Naive B cell (primary cell): ENCODE measurements at places on chromosomes 5 and 9. TPM values are rescaled to one million over a fixed set of nuclear protein-coding genes. Genes with fewer than 3 reads are reported as not detected.
A peak's percentile ranks its signal among the peaks of the same experiment; 100 is the strongest.

Gene CER1
- not detected for polyA plus RNA-seq

- no peak for DNase-seq
- no peaks in the 10 kb centered on the region for H3K36me3 ChIP-seq
- no peak overlapping the region for H3K27ac ChIP-seq
- H3K27me3 ChIP-seq, result peaks cover 47% of the 10 kb centered on the region
These were observed 5.6 kb downstream of the MYO10 start for GRCh38 chr5:16930496-16930895.

DNA sequence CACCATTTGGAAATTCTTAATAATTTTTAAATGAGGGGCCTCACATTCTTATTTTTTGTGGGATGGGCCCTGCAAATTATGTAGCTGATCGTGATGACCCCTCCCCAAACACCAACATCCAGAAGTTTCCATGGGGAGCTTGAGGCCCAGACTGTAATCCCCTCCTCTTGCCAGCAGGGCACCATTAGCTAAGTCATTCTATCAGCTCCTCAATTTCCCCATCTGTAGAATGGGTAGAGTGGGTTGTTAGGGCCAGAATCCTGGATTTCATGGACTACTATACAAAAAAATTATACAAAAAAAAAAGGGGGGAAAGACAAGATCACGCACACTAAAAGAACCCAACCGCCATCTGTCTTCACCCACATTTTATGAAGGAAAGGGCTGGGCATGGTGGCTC lies 38.4 kb downstream of the SHB start:
- peaks cover 8% of the 10 kb centered on the region for H3K27me3 ChIP-seq
- peaks cover 10% of the 10 kb centered on the region for H3K4me1 ChIP-seq
- H3K36me3 ChIP-seq, result no peaks in the 10 kb centered on the region
- peak overlapping the region; percentile 25 for H3K4me3 ChIP-seq
- no peak overlapping the region for H3K27ac ChIP-seq
- no peak for DNase-seq

DNA sequence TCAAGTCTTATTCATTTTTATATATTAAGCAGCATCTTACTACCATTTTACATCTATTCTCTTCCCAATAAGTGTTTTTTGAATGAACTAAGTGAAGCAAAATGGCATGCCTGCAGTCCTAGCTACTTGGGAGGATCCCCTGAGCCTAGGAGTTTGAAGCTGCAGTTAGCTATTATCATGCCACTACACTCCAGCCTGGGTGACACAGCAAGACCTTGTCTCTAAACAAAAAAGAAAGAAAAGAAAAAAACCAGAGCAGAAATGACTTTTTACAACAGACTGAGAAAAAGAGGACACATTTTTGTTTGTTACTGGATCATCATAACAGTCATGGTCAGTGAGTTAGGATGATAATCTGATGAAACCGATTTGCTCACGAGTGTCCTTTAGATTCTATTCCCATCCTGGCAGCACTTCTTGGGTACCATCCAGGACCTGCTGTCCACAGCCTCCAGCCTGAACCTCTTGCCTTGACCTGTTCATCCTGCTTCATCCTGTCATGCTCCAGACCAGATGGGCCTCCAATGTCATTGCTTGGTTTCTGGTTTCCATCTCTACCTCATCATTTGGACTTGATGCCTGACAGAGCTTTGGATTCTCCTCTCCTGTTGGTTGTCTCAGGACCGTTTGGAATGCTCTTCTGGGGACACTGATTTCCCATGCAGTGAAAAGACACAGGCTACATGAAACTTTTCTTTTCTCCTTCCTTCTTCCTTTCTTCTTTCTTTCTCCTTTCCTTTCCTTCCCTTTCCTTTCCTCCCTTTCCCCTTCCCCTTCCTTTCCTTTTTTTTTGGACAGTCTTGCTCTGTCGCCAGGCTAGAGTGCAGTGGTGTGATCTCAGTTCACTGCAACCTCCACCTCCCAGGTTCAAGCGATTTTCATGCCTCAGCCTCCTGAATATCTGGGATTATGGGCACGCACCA lies 50.1 kb upstream of the GLRX start:
- H3K4me1 ChIP-seq, result peaks cover 38% of the 10 kb centered on the region
- no peak for DNase-seq
- no peaks in the 10 kb centered on the region for H3K36me3 ChIP-seq

Gene GDA
- not detected for polyA plus RNA-seq

DNA sequence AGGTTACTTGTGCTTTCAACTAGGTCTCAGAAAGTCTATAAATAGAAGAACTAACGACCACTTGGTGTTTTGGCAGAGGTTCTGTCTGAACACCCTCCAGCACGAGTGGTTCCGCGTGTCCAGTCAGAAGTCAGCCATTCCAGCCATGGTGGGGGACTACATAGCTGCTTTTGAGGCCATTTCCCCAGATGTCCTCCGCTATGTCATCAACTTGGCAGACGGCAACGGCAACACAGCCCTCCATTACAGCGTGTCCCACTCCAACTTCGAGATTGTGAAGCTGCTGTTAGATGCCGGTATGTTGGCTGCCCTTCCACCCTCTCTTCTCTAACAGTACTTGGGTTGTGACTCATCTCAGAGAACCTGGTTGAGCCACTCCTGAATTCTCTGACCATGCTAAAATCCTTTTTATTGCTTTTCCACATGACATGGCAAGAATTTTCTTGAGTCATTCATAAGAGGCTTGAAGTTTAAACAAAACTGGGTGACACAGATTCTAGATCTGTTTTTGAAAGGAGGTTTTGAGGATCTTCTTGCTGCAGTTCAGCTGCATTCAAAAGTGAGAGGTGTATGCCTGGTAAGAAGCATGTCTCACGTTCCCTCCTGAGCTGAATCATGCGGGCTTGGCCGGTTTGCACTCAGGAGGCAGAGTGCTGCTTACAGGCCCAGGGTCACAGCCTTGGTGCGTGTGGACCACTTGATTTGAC lies 103.1 kb upstream of the DMRT1 start:
- no peak overlapping the region for H3K4me3 ChIP-seq
- H3K4me1 ChIP-seq, result no peaks in the 10 kb centered on the region
- H3K36me3 ChIP-seq, result no peaks in the 10 kb centered on the region
- DNase-seq, result no peak
- no peaks in the 10 kb centered on the region for H3K27me3 ChIP-seq
- no peak overlapping the region for H3K27ac ChIP-seq

GRCh38 chr9:132908635-132909034 lies 29.9 kb downstream of the SPACA9 start:
- no peaks in the 10 kb centered on the region for H3K4me1 ChIP-seq
- H3K27ac ChIP-seq, result no peak overlapping the region
- no peak for DNase-seq
- H3K36me3 ChIP-seq, result peaks cover 8% of the 10 kb centered on the region
- no peak overlapping the region for H3K4me3 ChIP-seq
- H3K27me3 ChIP-seq, result no peaks in the 10 kb centered on the region

Gene GFRA3
- polyA plus RNA-seq, result not detected

DNA sequence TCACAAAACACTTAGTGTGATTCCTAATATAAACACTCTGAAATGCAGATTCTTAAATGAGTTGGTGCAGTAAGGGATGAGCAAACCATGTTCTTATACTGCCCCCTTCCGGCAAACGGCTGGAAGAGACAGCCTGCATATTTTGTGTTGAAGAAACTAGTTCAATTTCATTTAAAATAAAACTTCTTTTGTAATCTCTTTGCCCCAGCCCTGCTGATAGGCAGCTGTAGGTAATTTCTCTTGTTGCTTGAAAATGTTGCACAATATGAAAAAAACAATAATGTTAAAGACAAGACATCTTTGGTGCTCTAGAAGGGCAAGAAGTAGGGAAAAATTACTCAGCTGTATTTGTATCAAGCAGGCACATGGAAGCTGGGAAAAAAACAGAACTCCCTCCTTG lies 89.7 kb upstream of the CCNG1 start:
- no peaks in the 10 kb centered on the region for H3K4me1 ChIP-seq
- no peak overlapping the region for H3K4me3 ChIP-seq
- peak; percentile 21 for DNase-seq
- H3K27ac ChIP-seq, result no peak overlapping the region
- H3K27me3 ChIP-seq, result peaks cover 42% of the 10 kb centered on the region
- H3K36me3 ChIP-seq, result no peaks in the 10 kb centered on the region
